ENCODE measurements at places on chromosomes 6 and 20.

- DNase-seq = no peak
Observed at GRCh38 chr6:88584581-88585275, 378.7 kb downstream of the RNGTT start.

DNA sequence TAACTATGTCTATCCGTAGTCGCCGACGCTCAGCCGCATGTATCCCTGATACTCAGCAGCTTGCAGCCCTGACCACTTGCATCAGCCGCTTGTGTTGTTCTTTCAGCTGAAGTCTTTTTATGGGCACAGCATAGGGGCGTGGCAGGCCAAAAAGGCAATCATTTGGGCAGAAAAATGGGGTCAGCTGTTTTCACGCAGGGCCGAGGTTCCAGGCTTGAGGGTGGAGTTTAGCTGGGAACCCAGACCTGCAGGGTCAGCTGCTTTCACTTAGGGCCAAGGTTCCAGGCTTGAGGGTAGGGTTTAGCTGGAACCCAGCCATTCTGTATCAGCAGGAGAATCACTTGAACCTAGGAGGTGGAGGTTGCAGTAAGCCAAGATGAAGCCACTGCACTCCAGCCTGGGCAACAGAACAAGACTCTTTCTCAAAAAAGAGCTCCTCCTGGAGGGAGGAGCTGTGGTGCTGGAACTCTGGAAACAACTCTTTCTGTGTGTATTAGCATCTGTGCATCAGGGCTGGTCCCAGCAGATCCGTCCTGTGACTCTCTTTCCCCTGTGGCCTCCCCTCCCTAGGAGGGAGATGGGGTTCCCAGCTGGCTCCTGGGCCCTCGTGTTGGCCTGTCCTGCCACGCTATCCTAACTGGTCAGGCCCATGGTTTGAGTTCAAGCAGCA lies 56.9 kb upstream of the PRND start:
- DNase-seq = no peak

- no peak for DNase-seq
Observed at GRCh38 chr6:162532283-162533008, 195.1 kb downstream of the PRKN start.

DNA sequence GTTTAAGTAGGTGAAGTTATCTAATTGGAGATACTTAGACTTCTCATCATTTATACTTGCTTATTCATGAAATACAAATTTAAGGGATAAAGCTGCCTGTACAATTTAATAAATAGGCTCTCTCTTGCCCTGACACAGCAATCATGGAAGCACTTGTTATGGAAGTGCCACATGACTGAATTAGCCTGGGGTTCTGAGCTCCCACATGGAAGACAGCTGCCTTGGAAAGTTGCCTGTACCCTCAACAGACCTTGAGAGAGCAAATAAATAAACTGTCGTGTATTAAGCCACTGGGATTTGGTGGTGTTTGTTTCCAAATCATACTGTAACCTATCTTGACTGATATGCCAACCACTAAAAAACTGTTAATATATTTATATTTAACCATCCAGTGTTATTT lies 87.0 kb upstream of the RSPO3 start:
- peak; percentile 96 for DNase-seq

- no peak for DNase-seq
Observed at GRCh38 chr6:167341665-167342655, 17.1 kb downstream of the TTLL2 start.

GRCh38 chr6:150631984-150632642 lies 32.4 kb downstream of the PLEKHG1 start:
- DNase-seq = no peak

DNA sequence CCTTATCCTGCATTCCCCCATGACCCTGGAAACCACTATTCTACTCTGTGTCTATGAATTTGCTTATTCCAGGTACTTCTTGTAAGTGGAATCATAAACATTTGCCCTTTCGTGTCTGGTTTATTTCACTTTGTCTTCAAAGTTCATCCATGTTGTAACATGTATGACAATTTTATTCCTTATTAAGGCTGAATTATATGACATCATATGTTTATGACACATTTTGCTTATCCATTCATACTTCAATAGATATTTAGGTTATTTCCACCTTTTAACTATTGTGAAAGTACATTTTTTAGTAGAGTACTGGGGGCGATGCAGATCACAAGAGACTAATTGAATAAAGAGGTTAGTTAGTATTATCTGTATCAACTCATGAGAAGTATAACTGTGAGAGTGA lies 591.6 kb downstream of the UTRN start:
- DNase-seq = no peak

DNA sequence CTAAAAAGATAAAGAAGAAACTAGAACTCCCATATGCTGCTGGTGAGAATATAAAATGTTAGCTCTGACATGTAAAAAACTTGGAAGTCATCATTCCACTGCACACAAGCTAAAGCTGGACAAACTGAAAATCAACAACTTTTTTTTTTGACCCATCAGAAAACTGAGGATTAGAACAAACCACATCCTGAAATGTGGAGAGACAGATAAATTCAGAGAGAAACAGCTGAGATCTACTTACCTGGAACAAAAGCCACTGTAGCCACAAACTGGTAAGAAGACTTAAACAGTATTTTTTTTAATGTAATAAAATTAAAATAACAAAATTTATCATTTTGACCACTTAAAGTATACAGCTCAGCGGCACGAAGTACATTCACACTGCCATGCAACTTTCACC lies 408.5 kb upstream of the RGS17 start:
- DNase-seq = no peak

- DNase-seq = no peak
Observed at GRCh38 chr6:12336121-12336971, 46.2 kb downstream of the EDN1 start.

DNA sequence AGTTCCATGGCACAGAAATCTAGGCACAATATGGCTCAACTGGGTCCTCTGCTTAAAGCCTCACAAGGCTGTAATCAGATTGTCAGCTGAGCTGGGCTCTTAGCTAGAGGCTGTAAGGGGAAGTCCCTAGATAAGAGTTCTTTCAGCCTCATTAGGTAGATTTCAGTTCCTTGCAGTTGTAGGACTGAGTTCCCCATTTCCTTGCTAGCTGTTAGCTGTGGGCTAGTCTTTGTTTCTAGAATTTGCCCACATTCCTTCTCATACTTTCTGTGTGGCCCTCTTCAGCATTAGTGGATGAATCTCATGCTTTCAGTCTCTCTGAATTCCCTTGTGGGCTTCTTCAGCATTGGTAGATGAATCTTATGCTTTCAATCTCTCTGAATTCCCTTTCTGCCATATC lies 71.0 kb upstream of the MRAP2 start:
- no peak for DNase-seq

DNA sequence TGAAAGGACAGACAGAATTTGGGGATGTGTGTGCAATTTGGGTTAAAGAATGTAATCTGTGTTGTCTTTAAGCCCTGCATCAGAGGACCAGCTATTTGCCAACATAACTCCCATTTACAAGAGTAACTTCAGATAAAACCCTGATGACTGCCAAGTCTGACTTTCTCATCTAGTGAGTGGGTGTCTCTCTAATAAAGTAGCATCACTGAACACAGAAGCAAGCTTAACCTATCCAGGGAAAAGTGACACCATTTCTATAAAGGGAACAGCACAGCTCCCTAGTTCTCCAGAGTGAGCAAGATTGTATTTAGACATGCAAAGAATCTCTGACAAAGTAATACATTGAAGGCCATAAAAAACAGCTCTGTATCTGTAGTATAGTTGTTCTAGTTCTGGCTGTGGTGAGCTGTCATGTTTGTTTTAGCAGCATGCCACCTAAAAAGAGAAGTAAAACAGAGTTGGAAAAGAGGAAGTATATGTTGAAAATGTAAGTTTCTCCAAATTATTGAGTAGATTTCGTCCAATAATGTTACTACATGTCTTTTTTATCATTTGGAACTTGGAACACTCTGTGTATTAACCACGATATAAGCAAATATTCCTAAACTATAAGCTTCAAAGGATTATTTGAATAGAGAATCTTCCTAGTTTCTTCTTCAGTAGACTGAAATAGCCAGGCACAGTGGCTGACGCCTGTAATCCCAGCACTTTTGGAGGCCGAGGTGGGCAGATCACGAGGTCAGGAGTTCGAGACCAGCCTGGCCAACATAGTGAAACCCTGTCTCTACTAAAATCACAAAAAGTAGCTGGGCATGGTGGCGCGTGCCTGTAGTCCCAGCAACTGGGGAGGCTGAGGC lies 8.8 kb upstream of the PIM1 start:
- peak; percentile 35 for DNase-seq

DNA sequence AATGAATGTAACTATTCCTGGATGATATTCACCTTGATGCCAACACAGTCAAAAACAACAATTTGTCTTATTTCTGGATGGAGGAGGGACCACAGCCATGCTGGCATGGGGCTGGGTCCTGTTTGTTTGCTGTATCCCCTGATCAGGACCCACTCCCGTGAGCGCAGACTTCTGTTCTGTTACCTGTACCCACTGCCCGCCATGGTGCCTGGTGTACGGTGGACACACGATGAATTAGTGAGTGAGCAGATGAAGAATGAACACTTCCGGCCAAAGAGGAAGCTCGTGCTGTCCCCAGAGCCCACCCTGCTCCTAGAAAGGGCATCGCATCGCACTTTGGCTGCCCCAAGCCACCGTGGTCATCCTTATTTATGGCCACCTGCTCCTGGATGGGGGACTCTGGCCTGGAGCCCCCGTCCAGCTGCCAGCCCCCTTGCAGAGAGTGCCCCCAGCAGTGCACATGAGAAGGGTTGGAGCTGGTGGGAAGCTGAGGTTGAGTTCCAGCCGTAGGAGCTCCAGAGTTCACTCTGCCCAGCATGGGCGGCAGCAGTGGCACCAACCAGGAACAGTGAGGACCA lies 100.9 kb downstream of the BMP7 start:
- DNase-seq = no peak

- no peak for DNase-seq
Observed at GRCh38 chr6:8990075-8990474, 554.7 kb upstream of the SLC35B3 start.

- DNase-seq = no peak
Observed at GRCh38 chr20:4131911-4132310, 116.6 kb upstream of the RNF24 start.

DNA sequence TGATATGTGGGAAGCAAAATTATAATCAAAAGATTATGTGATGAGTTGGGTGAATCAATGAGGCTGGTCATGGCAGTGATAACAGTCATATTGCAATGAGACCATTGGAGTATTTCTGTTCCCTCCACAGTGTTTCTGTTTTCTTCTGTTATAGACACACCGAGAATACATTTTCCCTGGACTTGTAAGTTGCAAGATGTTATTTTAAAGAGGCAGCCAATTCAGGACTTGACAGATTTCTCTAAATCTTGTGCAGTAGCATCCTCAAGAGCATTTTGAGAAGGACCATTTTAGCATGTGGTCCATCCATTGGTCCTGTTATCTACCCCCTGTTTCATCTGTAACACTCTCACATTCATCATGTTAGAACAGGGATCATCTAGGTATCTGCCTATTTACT lies 55.6 kb downstream of the NKAIN2 start:
- no peak for DNase-seq

DNA sequence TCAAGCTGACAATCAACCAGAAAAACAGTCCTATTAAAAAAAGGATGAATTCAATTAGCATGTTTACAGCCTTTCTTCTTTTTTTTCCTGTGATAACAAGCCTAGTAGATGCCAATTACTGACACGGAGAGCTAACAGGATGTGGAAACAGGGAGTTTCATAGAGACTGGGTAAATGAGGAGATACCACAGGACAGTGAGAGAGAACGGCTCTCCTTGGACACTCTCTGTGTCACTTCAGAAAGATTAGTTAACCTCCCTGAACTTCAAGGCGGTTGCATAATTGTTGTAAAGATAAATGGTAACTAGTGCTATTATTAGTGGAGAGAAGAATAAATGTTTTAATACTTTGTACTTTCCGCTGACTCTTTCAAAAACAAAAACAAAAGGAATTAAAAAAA lies 14.8 kb downstream of the SLC17A5 start:
- DNase-seq = no peak

DNA sequence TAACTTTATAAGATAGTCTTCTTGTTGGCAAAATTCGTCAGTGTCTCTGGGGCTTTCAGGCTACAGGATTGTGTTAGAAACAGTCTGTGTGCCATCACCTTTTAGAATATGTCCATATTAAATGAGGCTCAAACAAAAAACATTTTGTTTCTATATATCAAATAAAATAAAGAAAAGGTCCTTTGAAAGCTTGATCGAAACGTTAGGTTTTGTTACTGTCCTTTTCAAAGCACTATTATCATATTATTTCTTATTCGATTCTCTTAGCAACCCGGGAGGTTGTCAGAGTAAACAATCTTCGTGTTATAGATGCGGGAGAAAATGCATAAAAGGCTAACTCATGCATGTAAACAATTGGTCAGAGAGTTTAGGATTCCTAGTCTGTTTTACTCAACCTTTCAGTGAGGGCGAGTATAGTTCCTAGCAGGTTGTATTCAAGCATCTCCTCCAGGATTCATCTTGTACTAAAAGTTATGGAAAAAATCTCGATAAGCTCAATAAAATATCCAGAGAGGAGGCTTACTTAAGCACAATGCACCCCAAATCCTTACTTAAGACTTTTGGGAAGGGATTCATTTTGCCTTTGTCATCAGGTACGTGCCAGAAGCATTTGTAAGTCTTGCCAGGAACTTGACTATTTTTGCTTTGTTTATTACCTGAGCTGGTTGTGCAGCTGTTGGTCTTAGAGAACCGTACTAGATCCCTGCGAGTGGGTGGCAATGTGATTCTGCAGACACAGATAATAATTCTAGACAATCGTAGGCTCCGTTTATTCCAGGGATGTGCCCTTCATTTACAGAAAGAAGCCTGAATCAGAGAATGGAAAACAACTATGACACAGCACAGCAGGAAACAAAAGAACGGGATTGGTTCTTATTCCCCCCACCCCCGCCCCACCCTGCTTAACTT lies 159.6 kb upstream of the ZNF217 start:
- peak; percentile 38 for DNase-seq

DNA sequence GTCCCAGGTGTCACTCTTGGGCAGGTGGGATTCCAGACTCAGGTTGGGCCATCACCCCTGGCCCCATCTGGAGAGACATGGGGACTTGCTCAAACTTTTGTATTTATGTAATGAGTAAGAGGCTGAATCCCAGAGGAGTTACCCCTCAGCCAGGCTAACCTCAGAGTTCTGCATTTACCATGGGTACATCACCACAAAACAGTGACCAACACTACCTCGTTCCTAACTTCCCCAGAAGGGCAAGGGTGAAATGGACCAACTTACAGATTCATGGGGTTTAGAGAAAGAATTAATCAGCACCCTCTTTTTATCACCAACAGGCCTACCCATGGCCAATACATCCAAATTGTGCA lies 259.9 kb upstream of the MARCKS start:
- DNase-seq = peak; percentile 43

- DNase-seq = peak; percentile 48
Observed at GRCh38 chr6:55445648-55446204, 118.5 kb downstream of the GFRAL start.

- DNase-seq = peak; percentile 55
Observed at GRCh38 chr6:142693441-142693840, 251.5 kb downstream of the HIVEP2 start.

- no peak for DNase-seq
Observed at GRCh38 chr6:138521790-138522189, 22.5 kb upstream of the NHSL1 start.

DNA sequence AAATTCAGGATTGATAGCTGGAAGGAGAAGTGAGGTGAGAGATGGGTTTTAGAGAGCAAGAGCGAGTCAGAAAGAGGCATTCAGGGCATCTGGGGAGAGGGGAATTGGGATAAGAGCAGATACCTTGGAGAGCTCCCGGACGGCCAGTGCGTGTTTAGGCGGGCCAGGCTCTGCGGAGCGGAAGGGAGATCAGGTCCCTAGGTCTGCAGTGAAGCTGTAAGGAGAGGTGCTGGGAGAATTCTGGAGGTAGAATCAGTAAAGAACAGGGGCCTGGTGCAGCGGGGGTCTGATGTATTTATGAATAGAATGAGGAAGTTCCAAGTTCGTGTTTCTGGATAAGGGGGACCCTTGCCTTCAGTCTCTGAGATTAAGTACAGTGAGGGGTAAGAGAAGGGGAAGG lies 47.4 kb upstream of the FAM83D start:
- peak; percentile 54 for DNase-seq

Measured in myocyte (in vitro differentiated cells).